ENCODE measurements at places on chromosomes 7 and 10.

GRCh38 chr10:113557903-113558321 is 5.1 kb downstream of the HABP2 start:
- DNase-seq: no peak

DNA sequence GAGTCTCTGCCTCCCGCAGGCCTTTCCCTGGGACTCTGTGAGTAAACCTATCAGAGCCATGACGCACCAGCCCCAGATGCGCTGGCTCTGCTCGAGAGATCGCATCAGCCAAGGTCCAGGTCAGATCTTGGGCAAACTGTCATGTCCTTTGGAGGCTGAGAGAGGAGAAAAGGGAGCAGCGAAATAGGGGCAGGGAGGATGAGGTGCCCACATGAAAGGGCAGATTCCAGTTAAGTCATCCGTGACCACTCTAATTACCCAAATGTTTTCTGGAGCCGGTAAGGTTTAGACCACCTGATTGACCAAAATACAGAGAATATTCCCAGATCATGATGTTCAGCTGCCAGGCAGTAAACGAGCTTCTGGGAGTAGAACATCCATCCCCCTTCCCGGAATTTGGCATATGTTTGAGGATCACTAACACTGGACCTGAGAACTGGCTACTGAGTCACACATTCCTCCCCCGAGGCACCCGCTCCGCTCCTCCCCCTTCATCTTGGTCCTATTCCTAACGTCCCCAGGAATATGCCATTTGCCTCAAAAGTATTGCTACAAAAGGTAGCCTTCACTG is 88.0 kb downstream of the FGFR2 start:
- no peak for DNase-seq

GRCh38 chr7:47418601-47419309 is 163.2 kb downstream of the TNS3 start:
- no peak for DNase-seq

GRCh38 chr7:73992101-73992562 is 35.8 kb upstream of the ELN start:
- no peak for DNase-seq

- DNase-seq: no peak
These were observed 20.6 kb upstream of the CDCA7L start for GRCh38 chr7:21966271-21966670.
